AG10803 (cell line): ENCODE measurements at places on chromosomes 11 and 22.
A peak's percentile ranks its signal among the peaks of the same experiment; 100 is the strongest.

- no peak for DNase-seq
These were observed 908.3 kb downstream of the FAM181B start for GRCh38 chr11:81825346-81825745.

DNA sequence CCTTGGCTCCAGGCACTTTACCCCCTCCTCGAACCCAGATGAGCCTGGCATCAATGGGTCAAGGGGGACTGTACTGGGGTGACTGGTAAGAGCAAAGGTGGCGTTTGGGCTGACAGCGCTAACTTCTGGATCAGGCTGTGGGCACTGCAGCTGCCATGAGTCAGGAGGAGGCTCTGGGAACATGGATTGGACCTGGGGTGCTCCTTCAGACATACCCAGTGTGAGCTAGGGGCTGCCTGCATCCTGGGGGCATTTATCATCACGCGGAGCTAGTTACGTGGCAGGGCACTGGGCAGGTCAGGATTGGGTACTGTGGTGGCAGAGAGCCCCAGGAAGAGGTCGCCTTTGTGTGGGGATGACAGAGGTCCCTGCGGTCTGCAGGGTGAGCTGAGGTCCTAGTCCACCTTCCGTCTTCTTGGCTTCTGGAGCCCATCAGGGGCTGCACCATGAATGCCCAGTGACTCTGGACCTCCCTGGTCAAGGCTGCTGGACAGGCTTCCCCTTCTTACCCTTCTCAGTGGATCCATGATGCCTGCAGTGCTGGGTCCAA is 13.1 kb downstream of the GRIK4 start:
- no peak for DNase-seq

DNA sequence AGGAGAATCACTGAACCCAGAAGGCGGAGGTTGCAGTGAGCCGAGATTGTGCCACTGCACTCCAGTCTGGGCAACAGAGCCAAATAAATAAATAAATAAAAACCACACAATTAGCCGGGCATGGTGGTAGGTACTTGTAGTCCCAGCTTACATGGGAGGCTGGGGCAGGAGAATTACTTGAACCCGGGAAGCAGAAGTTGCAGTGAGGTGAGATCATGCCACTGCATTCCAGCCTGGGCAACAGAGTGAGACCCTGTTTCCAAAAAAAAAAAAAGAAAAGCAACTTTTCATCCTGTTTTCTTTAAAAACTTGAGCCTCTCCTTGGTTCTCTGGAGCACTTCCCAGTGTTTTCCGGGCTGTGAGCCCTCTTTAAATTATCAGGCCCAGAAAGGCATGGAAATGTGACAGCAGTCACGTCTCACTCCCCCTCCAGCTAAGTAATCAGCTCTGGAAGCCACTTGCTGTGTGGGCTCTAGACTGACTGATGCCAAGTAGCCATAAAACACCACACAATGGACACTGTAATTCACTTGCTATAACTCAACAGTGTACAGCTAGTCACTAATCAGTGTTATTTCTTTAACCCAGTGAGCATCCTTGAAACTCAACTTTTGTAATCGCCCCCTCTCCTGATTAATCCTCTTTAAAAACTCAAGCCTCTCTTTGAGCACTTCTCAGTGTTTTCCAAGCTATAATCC is 13.0 kb upstream of the MCHR1 start:
- DNase-seq = peak; percentile 89

DNA sequence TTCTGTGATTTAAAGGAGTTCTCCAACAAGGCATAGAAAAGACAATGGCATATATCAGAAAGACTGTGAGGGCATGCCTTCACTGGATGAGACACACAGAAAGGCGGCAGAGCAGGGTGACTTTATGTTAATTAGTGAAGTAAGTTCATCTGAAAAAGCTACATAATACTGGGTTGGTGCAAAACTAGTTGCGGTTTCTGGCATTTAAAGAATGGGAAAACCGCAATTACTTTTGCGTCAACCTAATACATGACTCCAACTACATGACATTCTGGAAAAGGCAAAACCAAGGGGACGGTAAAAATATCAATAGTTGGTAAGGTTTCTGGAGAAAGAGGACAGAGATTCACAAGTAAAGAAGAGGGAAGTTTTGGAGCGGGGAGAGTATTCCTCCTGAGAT is 5.1 kb downstream of the RFPL1 start:
- no peak for DNase-seq

- peak; percentile 55 for DNase-seq
These were observed 60.2 kb downstream of the MICAL3 start for GRCh38 chr22:17964156-17964555.

- DNase-seq = no peak
These were observed 4.0 kb downstream of the USP28 start for GRCh38 chr11:113871336-113871735.

- no peak for DNase-seq
These were observed 17.6 kb downstream of the MPPED1 start for GRCh38 chr22:43429426-43429825.

DNA sequence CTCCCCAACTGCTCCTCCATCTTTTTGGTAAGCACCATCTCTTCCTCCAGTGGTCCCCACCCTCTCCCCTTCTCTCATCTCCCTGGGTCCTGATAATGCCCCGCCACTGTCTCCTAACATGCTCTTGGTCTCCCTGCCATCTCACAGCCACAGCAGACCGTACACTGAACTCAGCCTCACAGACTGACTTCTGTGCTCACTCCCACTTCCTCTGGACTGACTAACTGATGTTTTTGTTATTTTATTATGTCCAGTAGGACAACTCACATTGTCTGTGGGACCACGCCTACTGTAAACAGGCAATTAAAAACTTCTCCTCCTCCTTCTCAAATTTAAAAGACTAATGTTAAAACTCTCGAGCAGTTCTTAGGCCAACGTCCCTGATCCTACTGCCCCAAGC is 2.6 kb upstream of the GNAZ start:
- DNase-seq = no peak

DNA sequence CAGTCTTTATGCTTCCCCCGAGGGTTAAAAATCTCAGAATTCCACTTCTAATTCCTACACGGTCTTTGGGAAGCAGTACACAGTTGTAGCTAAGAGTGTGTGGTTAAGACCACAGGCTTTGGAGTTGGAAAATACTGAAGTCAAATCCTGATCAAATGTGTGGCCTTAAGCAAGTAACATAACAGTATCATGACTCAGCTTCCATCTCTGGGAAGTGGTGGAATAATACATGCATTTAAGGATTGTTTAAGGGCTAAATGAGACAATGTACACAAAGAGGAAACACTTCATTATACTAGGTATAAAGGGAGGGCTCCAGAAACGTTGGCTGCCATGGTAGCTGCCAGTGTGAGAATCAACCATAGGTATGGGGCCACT is 71.5 kb downstream of the FAT3 start:
- peak; percentile 64 for DNase-seq

DNA sequence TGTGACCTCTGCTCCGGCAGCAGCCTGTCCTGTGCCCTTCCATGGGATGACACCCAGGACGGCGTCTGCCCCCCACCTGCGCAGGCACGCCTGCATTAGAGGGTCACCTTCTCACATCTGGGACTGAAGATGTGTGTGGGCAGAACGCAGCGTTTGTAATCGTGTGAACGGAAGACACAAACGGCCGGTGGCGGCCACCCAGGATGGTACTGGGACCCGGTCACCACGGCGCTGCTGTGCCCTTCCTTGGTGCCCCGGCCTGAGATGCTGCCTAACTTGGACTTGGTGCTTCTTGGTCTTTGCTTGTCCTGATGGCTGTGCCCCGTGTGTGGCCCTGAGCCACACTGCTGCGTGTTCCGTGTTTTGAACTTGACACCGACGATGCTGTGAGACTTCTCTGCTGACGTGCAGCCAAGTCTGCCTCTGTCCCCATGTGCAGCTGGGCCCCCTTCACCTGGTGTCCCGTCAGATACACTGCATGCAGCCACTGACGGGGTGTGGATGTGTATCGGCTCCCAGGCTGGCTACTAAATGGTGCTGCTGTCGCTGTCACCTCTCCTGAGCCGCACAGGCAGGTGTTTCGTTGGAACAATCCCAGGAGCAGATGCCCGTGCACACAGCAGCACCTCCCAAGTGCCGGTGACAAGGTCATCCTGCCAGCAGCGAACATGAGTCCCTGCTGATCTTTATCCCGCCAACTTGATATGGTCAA is 21.4 kb downstream of the YPEL1 start:
- DNase-seq = no peak

DNA sequence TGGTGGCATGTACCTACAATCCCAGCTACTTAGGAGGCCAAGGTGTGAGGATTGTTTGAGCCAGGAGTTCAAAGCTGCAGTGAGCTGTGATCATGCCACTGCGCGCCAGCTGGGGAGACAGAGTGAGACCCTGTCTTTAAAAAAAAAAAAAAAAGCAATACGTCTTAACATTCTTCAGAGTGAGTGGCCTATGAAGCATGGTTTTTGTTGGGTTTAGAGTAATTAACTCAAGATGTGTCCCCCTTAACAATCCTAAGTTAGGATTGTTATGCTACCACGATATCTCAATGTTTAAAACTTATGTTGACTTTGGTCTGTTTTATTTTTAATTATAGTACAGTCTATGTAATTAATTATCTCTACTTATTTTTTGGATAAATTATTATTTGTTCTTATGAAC is 156.1 kb downstream of the HIPK3 start:
- peak; percentile 67 for DNase-seq

DNA sequence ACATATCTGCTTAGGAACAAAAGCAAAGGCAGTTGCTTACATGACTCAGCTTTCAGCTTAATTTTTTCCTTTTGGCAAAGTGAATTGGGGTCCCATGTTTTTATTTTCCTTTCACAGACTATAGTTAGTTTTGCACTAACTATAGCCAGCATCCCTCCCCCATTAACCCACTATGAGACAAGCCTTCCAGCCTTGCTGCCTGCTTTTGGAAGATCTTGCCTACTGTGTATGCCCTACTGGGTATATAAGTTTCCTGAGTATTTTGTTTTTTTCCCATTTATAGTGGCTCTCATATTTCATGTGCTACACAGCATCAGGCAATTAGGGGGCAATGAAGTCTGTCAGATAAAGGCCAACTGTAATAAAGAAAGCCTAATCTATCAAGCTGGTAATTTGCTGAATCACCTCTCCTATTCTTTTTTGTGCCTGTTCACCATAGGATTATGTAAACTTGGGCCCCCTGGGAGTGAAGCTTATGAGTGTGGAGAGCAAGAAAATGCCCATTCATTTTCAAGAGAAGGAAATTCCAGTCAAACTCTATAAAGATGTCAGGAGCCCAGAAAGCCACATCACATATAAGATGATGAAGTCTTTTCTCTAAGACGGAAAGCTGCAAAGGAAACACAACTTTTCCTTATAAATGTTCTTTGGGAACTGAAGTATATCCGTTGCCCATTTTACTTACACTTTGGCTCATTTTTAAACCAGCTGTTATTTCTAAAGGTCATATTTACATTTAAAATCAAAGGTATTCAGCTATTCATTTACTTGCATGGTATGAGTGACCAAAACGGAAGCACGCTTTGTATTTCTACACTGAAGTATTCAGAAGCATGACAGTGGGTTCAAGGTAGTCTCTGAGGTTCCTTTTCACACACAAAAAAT is 64.0 kb downstream of the CCDC83 start:
- DNase-seq = peak; percentile 33

- DNase-seq = peak; percentile 30
These were observed 22.3 kb downstream of the HPS4 start for GRCh38 chr22:26461188-26461810.

GRCh38 chr11:64723907-64724862 is 1.2 kb upstream of the NRXN2 start:
- DNase-seq = no peak

DNA sequence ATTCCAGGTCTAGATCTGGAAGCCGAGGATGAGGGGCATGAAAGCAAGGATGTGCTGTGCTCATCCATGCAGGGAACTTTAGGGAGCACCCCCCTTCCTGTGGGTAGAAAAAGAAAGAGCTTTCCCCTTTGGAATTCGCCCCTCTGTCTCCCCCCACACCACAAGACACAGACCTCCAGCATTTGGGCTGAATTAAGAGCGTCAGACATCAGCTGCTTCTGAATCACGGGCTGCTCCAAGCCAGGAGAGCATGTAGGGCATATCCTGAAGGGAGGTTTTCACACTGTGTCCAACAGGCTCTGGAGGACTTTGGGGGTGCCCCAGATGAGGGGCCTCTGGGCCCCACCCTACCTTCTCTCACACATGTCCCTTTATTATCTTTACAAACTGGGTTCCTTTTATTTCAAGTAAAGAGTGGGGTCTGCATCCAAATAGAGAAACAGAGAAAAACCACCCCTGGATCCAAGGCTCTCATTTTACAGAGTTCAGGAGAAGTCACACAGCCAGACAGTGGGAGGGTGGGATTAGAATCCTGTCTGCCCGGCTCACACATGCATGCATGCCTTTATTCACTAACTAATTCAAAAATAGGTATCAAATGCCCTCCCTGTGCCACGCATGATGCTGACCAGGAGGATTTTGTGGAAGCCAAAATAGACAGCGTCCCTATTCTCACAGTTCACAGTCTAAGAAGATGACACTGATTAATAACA is 52.8 kb downstream of the LRRC32 start:
- peak; percentile 86 for DNase-seq

GRCh38 chr11:108148556-108148955 is 27.2 kb downstream of the ACAT1 start:
- DNase-seq = no peak

DNA sequence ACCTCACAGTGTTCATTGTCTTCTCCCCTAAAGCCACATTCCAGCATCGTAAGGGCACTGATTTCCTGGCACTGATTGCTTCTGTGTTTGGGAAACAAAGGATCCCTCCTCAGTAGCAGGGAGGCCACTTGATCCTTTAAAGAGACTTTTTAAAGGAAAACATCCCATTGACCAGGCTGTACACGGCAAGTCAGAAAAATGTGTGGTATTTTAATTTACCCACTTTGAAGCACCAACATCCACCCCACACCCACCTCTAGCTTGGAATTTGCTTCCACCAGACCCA is 364.9 kb downstream of the SHANK2 start:
- no peak for DNase-seq

- no peak for DNase-seq
These were observed 50.7 kb upstream of the SPATA19 start for GRCh38 chr11:133896028-133896427.

DNA sequence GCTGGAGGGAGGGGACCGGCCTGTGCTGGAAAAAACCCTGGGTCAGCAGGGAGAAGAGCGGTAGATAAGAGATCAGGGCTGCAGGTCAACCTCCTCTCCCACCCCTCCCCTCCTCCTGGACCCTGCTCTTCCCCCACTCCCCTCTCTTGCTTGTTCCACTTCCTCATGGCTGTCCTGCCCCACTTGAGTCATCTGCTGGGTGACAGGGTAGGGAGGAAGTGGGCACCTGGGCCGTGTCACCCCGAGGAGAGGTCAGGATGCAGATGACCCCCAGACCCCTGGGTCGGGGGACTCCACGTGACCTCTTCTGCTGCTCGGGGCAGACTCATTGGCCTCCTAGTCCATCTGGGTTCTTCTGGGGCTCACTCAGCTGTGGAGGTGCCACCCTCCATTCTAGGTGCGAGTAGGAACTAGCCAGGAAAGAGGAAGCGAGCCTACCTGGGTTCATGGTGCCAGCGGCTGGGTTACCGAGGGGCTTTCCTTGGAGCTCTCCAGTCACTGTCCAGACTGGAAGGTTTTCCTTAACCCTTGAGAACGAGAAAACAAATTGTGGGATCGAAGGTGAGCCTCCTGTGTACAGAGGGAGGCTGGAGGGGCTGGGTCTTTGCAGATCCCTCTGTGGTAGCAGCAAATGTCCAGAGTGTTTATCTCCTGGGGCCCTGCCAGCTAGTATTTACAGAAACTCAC is 6.5 kb downstream of the APOL2 start:
- DNase-seq = no peak
